H1 (cell line): ENCODE measurements at places on chromosomes 12 and 14. TPM values are rescaled to one million over a fixed set of nuclear protein-coding genes. Genes with fewer than 3 reads are reported as not detected.

DNA sequence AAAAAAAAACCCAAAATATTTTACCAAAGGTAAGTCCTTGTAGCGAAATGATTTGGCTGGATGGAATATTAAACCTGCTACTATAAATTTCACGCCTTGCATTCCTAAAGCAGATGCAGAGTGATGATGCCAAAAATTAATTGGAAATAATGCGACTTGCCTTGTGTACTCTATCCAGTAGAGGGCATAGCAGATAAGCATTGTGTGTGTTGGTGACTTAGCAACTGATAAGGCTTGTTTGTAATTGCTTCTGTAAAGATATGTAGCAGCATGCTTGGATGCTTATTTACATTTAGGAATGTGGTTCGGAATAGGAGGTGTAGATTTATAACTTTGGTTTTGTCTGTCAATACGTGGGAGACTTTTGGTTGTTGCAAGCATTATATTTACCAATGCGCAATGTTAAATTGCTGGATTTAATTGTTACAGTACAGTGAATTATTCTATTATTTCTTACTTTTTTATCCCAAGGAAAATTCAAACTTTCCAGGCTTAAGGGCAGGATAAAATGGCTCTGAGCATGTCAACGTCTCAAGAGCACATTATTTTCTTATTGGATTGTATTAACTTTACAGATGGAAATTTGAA is 80.5 kb downstream of the TMEM260 start:
- no peak for DNase-seq

GRCh38 chr12:71810921-71811320 is 28.6 kb upstream of the TBC1D15 start:
- no peak for DNase-seq

DNA sequence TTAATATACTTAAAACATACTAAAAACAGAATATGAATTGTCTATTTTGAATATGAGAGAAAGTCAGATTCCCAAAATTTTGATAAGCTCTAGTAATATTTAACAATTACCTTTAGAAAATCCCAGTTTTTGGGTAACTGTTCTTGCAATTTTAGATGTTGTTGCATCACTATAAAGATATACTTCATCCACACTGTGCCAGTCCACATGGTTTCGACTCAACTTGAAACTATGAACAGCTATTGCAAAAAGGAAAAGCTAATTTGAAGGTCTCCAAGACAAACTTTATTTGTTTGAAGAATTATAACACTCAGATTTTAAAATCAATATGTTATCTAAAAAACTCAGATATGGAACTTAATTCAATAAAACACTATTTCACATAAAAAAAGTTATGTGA is 59.9 kb downstream of the DDHD1 start:
- DNase-seq = no peak

GRCh38 chr14:101231828-101232227 is 328.3 kb upstream of the RTL1 start:
- no peak for DNase-seq

DNA sequence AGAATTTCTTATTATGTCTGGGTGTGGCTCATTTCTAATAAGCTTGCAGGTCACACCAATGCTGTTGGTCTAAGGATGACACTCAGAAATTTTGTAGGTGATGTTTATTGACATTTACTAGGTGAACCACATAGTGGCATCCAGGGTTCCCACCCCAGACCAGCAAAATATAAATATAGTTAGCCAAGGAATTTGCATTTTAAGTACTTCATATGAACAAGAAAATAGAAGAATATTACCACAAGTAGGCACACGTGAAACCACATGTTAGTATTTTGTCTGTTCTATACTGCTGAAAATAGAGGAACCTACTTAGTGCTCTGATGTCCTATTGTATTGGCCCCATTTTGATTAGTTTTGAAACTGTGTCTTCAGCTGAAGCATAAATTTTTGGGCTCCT is 71.1 kb downstream of the USP15 start:
- DNase-seq = no peak

DNA sequence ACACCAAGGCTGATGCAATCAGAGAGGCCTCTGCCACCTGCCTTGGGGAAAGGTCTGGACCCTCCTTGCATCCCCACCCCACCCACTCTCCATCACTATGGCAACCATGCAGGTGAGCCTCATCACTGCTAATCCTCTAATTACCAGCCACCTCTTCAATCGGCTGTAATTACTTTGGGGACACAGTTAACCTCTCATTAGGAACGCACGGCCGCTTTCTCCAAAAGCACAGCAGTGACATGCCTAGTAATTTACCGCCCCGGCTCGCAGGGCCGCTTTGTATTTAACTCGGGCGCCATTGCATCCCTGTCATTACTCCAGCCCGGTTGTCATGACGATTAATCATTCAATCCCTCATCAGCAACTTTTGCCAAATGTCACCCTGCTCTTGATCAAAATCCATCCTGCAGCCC is 36.3 kb upstream of the FAM222A start:
- no peak for DNase-seq

DNA sequence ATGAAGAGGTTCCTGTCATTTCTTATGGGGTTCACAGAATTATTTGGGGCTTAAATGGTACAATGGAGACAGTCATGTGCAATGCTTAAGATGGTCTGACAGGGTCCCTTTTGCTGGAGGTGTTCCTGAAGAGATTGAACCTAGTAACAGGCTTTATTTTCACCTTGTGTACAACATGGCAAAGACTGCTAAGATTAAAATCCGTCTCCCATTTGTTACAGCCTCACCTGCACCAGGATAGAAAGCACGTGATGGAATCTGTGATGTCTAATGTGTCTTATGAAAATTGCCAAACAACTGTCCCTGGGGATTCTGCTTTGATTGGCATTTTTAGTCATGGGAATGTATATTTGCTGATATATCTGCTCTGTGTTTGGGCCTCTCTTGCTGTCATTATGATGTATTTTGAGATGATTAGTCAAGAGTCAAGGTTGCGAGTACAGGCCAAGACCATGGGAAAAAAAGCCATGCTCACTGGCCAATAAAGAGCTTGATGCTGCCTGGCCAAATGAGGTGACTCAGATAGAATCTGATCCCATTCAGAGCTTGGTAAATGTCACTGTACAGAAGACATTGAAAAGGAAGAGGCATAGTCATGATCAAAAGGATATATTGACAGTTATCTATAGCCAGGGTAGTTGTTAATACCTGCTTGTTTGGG is 96.1 kb downstream of the FLRT2 start:
- DNase-seq = no peak

GUCY2C gene
- 2.5 and 3.2 TPM in 2 replicates for total RNA-seq

C1S gene
- 5.0 and 7.3 TPM in 2 replicates for total RNA-seq

CLEC4C gene
- total RNA-seq = 0.76 TPM in 1 of 2 replicates, not detected in the other
